Right hindlimb (tissue), 1 donor: ENCODE measurements at places on chromosomes 3 and 15.

- no peak for DNase-seq
Observed at GRCh38 chr3:197023241-197023997, 6.2 kb downstream of the MELTF start.

- no peak for DNase-seq
Observed at GRCh38 chr3:172653004-172653572, 57.8 kb downstream of the NCEH1 start.

GRCh38 chr15:67820122-67820991, 5.0 kb upstream of the SKOR1 start:
- no peak for DNase-seq

GRCh38 chr3:142270407-142270806, 45.0 kb upstream of the GK5 start:
- no peak for DNase-seq

DNA sequence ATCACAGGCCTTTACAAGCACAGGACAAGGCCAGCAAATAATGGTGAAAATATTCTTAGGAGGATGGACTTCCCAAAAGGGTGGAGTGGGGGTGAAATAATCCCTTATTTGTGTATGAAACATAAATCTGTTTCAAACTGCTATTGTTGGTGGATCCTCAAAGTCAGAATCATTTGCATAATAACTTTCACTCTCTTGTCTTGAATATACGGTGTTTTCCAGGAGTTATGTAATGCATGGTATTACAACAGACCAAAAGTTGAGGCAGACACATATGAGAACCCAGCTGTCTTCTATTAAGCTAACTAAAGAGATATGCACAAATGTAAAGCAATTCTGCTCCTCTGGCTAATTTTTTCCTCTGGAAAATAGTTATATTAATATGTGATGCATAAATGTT, 57.7 kb downstream of the PRTG start:
- no peak for DNase-seq

DNA sequence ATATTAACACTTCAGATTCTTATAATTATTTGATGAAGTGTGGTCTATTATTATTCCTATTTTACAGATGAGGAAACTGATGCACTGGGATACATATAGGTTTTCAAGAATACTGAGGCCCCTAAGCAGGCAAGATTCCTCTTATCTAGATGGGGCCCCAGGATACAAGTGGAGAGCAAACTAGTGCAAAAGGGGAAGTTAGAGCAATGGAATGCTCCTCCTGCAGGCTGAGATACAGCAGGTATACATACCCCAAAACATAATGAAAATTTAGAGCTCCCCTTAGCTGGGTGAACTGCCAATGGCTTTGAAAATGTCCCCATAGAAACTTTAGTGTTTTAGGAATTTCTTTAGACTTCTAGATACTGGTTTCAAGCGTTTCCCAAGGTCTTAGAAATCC, 247.1 kb downstream of the CHST2 start:
- no peak for DNase-seq

- no peak for DNase-seq
Observed at GRCh38 chr3:43288366-43288765, 2.0 kb downstream of the SNRK start.

DNA sequence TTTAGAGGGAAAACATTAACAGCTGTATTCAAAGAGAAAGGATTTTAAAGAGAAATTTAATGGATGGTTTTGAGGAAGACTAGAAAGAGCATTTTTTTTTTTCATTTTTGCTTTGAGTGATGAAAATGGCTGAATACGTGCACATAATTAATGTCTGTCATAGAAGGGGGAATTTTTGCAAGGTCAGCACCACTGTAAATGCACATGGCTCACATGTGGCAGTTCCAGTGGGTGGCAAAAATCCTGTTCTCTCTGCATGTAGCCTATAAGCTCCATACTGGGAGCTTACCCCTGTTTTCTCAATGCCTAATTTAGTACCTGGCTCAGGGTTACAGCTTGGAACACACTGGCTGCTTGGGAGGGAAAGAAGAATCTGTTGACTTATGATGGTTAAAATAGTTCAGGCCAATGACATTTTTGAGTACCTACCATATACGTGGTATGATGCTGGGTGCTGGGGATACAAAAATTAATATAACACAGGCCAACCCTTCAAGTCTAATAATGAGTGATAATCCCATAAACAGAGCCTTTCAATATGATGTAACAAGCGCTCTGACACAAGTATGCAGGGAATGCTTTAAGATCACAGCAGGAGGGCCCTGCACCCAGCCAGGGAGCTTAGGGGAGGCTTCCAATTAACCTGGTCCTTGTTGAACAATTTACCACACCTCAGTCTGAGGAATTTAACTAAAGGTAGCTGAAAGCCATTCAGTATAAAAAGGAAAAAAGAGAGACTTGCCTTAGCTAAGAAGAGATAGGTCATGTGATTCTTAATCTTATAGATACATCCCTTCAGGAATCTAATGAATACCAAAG, 33.0 kb downstream of the HSPBAP1 start:
- DNase-seq, result no peak

DNA sequence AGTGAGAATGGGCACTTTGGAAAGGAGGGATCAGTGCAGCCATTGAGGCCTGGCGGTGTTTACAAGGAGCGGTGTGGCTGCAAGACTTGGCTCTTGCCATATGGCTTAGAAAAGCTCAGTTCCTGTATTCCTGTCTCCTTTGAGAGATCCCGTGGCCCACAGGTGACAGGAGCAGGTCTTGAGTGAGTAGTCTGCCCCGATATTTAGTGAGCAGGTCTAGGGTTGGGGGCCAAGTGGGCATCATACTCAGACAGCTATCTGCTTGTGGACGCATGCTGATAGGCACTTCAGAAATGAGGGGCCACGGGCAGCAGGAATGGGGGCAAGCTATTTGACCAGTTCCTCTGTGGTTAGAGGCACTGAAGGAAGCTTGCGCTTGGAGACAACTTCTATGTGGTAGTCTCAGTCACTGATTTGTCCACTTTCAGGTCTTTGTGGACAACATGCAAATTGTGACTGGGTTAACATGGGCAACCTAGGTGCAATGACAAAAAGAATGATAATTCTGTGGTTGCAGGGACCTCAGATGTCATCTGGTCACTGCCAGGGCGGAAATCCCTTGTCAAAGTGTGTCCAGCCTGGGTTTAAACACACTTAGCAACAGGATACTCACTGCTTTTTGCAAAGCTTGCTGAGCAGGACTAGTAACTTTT, 1.1 kb downstream of the TMED3 start:
- DNase-seq, result no peak

DNA sequence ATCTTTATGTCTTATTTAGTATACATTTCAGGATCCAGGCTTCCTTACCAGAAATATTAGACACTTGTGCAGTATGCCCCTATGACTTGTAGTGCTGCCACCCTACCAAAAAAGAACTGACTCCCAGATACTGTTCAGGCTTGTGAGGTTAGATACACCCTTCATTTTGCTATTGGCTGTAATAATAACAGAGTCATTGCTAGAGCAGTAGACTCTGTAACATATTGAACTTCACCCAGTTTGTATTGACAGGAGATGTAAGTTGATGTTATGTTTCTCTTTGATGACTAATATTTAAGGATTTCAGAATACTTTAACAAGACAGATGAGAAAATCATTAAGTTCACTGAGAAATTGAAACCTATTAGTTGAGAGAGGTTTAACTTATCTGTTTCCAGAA, 32.9 kb downstream of the RNF111 start:
- no peak for DNase-seq

- DNase-seq, result no peak
Observed at GRCh38 chr15:23806980-23807379, 119.9 kb upstream of the NDN start.

DNA sequence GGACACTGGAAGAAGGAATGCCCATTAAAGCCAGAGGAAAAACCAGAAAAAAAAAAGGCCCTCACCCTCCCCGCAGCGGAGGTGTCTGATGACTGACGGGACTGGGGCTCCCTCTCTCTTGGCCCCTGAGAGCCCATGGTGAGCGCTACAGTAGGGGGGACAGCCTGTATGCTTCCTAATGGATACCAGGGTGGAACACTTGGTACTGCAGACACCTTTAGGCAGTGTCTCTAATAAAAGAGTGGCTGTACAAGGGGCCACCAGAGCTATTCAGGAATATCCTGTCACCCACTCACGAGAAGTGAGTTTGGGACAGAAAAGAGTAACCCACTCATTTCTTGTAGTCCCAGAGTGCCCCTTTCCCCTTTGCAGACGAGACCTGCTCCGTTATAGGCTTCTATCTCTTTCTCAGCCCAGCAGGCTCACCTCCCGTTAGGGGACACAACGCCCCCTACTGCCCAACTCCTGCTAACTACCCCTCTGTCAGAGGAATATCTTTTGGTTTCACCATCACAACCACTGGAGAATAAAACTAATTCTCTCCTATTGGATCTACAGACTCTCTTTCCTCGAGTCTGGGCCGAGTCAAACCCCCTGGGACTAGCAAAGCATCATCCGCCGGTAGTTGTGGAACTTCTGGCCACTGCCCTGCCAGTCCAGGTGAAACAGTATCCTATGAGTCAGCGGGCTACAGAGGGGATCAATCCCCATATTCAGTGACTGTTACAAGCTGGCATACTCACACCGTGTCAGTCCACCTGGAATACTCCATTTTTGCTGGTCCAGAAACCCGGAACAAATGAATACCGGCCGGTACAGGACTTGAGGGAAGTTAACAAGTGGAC, 40.8 kb downstream of the ZBTB11 start:
- DNase-seq, result peak; percentile 36

GRCh38 chr3:133937756-133938601, 42.3 kb upstream of the RAB6B start:
- peak; percentile 77 for DNase-seq

- no peak for DNase-seq
Observed at GRCh38 chr3:100311011-100311410, 23.5 kb upstream of the NIT2 start.

DNA sequence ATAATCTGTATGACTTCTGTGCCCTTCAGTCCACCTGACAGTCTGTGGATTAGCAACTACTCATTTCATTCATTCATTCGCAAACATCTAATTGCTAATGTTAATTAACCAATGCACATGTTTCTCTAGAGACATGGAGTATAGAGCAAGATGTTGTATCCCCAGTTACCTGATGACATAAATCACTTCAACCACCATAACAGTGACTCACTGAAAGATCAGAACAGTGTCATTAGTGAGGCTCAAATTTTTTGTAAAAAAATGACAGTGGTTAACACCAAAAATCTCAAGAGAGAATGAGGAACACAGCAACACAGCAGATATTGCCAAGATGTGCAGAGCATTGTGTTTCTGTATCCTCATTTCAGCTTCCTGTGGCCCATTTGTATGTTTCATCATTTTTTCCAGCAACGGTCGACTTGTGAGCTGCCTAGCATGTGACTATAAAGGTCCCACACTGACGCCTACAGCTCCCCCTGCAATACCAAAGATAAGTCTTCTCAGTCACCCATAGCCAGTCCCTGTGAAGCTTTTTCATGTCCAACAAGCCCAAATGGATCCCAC, 3.7 kb upstream of the PLD1 start:
- DNase-seq, result no peak

DNA sequence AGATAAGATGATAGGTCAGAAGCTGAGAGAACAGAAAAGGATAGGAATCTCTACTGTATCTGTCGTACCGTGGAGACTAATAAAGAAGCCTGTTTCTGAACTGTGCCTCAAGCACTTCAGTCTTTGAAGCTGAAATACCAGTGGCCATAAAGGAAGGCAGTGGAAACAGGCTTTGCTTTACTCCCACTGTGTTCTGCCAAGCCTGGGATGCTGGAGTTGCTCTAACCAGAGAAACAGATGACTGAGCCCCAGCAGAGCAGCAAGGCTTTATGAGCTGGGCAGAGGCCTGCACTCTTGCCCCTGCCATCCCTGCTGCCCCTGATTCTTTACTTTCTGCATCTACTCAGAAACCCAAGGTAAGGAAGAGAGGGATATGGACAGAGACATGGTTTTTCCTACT, 89.4 kb downstream of the PDE8A start:
- DNase-seq, result no peak

GRCh38 chr3:133994166-133994890, 35.4 kb downstream of the SLCO2A1 start:
- no peak for DNase-seq

GRCh38 chr15:25939122-25939521, 76.0 kb upstream of the ATP10A start:
- no peak for DNase-seq

DNA sequence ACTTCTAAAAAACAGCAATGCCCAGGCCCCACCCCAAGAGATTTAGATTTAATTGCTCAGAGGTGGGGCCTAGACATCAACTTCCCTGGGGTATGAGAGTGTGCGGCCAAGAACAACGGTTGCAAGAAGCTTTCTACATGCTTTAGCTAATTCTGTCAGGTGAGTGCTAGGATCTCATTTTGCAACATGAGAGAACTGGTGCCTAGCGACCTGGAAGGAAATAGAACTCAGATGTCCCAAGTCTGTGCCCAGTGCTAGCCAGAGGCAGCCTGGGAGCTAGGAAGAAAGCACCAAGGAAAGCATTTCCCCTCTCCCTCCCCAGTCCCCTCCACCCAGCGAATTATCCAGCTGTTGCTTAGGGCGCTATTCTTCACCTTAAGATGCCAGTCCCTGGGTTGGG, 22.9 kb upstream of the HRH1 start:
- DNase-seq, result no peak
